ENCODE measurements at places on chromosomes 2 and 18.
A peak's percentile ranks its signal among the peaks of the same experiment; 100 is the strongest.

DNA sequence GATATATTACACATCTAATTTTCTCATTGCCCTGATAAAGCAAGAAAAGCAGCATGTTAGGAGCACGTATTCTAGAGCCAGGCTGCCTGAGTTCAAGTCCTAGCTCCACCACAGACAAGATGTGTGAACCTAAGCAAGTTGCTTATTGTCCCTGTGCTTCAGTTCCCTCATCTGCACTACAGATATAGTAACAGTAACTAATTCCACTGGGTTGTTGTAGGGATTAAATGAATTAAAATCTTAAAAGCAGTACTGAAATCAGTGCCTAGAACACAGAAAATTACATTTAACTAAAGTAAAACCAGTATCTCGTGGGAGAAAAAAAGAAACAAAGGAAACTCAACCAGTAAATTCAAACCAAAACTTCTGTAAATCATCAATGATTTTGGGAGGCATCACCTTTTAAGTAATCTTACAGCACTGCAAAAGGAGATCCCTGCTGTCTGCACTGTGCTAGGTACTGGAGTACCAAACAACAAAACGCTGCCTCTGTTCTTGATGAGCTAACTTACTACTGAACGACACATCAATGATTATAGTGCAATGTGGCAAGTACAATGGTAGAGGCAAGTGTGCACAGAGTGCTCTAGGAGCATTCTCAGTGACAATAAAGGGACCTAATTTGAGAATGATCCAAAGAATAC lies 7.9 kb downstream of the MAP3K2 start:
- DNase-seq = no peak

- no peak for DNase-seq
Observed at GRCh38 chr2:8239531-8240088, 442.2 kb upstream of the ID2 start.

DNA sequence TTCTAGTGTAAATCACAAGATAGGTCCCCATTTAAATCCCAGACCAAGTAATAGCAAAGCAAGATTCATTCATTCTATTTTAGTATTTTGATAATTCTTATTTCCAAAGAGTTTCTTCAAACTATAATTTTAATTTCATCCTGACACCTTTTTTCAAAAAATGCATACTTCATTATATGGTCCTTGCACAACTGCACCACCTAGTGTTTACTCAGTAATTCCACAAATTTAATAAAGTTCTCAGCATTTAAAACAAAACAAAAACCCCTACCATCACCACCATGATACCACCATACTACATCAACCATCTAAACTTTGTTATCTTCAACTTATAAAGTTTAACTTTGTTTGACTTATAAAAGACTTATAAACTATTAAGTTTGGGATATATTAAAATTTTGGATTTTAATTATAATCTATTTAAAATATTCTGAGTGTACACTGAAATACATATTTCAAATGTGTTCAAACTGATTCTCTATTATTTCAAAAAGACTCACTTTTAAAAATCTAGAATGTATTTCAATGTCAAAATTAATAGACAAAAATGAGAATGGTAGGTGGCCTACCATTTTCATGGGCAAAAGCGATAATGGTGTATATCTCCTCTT lies 44.2 kb downstream of the WDPCP start:
- DNase-seq = peak; percentile 27

DNA sequence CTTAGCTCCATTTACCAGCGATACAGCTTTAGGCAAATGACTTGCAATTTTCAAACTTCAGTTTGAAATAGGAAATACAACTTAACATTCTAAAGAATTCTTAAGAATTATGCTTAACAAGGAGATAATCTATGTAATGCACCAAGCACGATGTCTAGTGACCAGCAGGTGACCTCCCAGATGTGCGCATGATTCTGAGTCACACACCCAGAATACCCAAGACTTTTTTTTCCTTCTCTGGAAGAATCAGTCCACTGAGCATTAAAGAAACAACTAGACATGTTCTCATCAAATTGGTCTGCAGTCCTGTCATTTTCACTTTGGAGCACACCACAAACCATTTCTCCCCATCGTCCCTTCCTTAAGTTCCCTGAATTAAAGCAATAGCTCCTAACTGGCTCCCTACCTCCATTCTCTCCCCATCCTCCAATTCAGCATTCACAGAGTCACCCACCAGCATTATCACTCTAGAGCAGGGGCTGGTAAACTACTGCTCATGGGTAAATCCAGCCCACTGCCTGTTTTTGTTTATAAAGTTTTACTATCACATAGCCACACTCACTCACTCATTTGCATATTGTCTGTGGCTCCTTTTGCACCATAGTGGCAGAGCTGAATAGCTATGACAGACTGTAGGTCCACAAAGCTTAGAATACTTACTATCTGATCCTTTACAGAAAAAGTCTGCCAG lies 13.2 kb downstream of the EVA1A start:
- DNase-seq = no peak

DNA sequence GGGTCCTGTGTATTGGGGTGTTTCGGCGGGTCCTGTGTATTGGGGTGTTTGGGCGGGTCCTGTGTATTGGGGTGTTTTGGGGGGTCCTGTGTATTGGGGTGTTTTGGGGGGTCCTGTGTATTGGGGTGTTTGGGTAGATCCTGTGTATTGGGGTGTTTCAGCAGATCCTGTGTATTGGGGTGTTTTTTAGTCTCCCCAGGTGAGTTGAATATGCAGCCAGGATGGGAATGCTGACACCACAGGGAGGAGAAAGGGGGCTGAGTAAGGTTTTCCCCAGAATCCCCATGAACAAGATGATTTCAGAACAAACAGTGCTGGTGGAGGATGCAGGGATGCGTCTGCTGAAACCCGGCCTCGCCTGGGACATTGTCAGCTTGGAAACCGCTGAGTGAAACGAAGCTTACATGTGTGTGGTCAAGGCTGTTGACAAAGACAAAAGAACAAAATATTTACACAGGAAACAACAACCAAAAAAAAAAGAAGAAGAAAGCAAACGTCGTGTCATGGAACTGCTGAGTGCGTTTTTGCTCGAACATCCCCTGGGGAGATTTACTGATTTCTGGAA lies 88.5 kb upstream of the ODC1 start:
- DNase-seq = no peak

GRCh38 chr18:79790996-79791972 lies 6.5 kb upstream of the KCNG2 start:
- DNase-seq = peak; percentile 34

- no peak for DNase-seq
Observed at GRCh38 chr2:180609626-180610340, 370.6 kb upstream of the UBE2E3 start.

- DNase-seq = no peak
Observed at GRCh38 chr2:204299766-204300165, 245.5 kb upstream of the PARD3B start.

GRCh38 chr18:64082054-64082453 lies 66.8 kb downstream of the LINC00305 start:
- DNase-seq = no peak

GRCh38 chr2:191176305-191176704 lies 25.5 kb upstream of the STAT4 start:
- DNase-seq = no peak

DNA sequence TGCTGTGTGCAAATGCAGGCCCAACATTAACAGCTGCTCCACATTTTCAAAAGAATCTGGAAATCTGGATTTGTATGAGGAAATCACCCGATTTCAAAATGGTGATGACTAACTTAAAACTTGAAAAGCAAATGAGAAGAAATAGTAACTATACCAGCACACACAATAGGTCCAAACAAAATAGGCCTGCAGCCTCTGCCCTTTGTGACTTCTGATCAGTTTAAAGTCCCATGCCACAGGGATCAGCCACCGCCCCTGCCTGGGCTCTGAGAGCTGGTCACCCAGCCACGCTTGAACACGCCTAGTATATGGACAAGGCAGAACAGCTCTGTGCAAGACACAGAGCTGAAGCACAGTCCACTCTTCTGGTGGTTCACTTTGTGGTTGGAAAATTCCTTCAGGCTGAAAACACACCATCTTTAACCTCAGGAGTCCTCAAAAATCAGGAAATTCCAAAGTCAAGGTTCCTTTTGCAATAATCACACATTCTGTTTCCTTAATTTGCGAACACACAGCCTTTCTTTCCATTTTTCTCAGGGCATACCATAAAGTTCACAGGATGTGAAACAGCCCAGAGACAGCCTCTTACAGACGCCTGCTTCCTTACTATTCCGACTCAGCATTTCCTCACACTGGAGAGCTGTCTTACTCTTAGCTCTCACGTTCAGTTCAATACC lies 150.1 kb upstream of the RIOK3 start:
- no peak for DNase-seq

DNA sequence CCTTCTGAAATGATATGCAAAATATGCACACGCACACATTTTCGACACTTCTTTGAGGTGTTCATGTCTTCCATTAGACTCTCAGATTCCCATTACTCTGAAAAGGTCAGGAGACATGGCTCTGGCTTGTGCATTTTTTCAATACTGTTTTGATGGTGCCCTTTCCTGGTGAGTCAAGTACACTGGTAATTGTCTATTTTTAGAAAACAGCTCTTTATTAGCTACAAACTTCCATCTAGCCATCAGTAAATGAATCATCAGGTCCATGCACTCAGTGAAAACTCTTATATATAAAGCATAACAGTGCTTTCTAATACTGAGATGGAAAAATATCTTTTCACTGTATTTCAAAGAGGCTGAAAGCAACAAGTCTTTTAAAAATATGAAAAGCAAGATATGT lies 194.9 kb downstream of the GALNT1 start:
- DNase-seq = no peak

DNA sequence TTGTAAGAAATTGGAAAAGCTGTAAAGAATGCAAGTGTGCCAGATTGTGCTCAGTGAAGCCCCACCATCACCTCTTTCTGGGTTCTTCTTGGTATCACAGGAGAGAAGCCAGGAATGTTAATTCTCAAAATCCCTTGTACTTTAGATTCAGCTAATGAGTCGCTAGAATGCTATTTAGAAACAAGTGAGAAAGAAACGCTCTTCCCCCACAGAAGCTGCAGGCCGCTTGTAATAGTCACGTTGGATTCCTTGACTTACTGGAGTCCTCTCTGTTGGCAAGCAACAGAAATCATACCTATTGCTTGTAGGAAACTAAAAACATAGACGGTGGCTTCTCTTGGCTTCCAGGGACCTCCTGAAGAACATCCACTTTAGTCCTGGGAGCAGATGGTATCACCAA lies 375.6 kb upstream of the LRATD1 start:
- DNase-seq = no peak

DNA sequence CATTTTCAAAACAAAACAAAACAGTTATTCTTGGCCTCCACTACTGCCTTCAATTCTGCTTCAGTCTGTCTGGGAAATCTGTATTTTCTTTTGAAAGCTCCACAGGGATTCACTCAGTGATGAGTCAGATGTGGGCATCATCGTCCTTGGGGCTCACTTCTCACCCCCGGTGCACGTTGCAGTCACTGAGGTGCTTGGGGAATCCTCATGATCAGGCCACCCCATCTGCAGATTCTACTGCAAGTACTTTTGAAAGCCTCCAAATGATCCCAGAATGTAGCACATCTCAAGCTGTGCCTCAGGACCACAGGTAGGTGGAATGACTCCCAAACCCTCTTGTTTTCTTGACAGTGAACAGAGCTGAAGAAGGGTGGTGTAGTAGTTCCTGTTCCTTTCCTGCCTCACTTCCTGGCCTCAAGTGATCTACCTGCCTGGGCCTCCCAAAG lies 34.3 kb downstream of the LPIN2 start:
- DNase-seq = no peak

GRCh38 chr2:214992911-214993310 lies 145.5 kb downstream of the ABCA12 start:
- DNase-seq = no peak

DNA sequence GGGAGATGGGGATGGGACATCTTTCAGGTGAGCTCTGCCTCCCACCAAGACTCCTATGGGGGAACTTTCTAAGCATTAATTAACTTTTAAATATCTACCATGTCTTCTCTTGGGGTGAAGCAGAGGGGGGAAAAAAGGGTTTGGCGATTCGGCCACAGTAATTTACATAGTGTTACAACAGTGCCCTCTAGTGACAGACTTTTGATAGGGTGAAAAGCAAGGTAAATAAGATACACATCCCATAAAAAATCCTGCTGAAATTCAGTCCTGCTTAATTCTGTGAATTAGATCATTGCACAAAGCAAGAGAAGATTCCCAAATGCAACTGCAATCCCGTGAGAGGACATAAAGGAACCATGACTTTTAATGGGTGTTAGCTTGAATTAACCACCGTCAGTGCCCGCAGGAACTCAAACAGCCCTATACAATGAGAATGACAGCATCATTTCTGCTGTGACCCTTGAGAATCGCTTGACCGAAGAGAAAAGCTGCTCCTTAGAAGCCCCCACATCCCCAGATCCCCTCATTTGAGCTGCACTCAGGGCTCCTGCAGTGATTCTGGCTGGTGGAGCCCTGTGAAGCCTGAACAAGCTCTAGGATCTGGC lies 32.8 kb downstream of the FAM124B start:
- DNase-seq = peak; percentile 21

DNA sequence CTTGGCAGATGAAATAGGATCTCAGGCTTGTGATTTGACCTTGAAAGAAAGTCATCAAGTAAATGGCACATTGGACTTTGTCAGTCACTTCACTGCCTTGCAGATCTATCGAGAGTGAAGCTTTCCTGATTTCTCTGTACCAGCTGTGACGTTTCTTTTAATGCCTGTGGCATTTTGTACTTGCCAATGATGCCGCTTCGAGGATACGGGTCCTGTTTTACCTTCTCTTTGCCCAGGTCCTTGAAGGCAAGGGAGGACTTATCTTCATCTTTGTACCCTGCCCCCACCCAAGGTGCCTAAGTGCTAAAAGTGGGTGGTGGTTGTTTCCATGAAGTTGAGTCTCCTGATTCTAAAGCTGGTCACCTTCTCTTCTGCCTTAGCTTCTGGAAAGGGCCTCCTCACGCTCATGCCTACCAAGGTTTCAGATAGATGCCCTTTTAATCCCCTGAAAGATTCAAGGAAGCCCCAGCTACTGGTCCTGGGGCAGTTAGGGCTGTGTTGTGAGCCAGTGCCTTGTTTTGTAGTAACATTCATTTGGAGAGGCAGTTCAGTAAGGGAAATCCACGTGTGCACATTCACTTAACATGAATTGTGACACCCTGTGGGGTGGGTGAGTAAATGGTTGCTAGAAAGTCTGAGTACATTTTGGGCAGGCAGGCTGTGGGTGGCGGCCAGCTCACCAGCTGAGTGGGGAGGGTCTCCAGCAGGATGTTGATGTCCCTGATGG lies 6.1 kb downstream of the LBH start:
- no peak for DNase-seq

- no peak for DNase-seq
Observed at GRCh38 chr2:98441706-98442450, 2.8 kb upstream of the INPP4A start.

DNA sequence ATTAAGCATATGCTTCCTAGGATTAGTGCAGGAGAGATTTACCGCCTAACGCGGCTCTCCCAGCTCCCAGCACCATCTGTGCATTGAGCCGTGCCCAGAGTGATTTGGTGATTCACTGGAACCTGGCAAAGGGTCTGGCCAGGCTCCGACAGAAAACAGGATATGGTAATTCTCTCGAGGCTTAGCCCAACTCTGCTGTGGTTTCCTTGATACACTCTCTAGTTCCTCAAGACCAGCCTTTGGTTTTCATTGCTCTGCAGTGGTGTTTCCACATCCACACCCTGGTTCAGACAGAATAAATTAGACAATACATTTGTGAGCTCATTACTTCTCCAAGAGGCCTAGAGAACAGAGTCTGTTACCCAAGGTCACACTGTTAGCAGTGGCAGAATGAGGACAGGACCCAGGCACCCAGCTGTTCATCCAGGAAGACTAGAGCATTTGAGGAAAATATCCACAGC lies 23.0 kb upstream of the SMAD2 start:
- DNase-seq = no peak

- DNase-seq = peak; percentile 17
Observed at GRCh38 chr2:111029181-111029927, 91.4 kb upstream of the BCL2L11 start.

Measured in SW480 (cell line).